ENCODE measurements at places on chromosomes 11 and 22.
A peak's percentile ranks its signal among the peaks of the same experiment; 100 is the strongest.

DNA sequence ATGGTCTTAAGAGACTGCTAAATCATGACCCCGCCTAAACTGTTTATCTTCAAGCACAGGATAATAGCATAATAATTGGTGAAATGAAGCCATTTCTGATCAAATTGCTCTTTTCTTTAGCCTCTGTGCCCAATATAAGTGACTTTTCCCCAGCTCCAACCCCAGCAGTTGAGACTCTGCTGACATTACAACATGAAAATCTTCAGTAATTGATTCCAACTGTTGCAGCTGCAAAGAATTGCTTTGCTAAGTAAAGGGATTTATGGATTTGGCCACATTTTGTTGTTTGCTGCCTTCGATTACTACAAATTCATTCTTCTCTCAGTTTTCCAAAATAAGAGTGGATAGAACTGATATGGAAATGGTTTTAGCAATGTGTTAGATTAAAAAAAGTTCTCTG is 576.7 kb upstream of the LRRC4C start:
- no peak for DNase-seq

DNA sequence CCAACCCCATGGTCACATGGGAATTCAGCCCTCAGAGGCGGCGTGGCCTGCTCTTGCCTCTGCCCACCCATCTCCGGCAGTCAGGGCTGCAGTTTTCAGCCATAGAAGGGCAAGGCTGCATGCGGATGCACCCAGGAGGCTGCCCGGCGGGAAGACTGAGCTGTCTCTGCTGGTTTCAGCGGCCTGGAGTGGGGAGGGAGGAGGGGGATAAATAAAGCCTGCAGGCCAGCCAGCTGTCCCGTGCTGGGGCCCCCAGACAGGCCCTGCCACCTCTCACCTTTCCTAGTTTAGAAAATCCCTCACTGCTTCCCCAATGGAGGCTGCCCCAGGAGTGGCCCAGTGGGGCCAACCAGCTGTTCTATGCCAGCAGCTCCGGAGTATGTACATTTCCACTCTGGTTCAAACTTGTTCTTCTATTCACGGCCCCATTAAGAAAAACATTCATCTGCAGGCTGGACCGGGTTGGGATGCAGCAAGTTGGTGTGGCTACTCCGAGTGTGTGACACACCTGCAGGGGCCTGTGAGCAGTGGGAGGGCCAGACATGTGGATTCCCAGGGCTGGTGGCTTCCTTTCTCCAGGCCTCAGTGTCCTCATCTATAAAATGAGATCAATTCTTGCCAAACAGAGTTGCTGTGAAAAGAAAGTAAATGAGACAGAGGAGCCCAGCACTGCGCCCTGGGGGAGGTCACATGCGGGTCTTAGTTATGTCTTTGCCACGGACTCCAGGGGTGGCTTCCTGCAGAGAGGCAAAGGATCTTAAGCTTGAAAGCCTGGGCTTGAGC is 5.0 kb downstream of the MICALL1 start:
- DNase-seq: no peak

GRCh38 chr11:96314326-96315020 is 28.5 kb downstream of the MAML2 start:
- peak; percentile 59 for DNase-seq

- no peak for DNase-seq
Observed at GRCh38 chr11:68402355-68403031, 58.1 kb upstream of the PPP6R3 start.

DNA sequence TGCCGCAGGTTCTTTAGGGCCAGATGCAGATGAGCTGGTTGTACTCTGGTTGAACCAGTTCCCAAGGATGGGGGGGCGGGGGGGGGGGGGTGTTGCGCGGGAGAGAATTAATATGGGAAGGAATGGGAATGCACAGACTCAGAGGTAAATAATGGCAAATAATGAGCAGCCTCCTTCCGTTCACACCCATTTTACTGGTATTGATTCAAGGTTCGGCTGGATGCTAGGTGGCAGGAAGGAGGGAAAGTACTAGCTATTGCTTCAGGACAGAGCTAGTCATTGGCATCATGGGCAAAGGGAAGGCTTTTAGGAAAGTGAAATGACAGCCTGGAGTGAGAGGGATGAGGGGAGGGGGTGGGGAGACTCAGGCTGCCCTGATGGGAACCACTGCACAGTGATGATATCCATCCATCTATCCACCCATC is at the start of gene VSTM5:
TSS of gene VSTM5 (minus strand) at position 25 of the 425 bp plus-strand sequence. CDS start 116 bp downstream, outside the sequence.
- DNase-seq: no peak

- peak; percentile 43 for DNase-seq
Observed at GRCh38 chr11:4025248-4025966, 69.2 kb upstream of the RRM1 start.

GRCh38 chr11:40100162-40100553 is 1359.3 kb downstream of the LRRC4C start:
- DNase-seq: no peak

- no peak for DNase-seq
Observed at GRCh38 chr11:19283991-19284390, 43.2 kb upstream of the E2F8 start.

GRCh38 chr11:111870113-111870512 is 1.3 kb downstream of the ALG9 start:
- DNase-seq: no peak

GRCh38 chr11:24781288-24781687 is 284.4 kb downstream of the LUZP2 start:
- DNase-seq: no peak

DNA sequence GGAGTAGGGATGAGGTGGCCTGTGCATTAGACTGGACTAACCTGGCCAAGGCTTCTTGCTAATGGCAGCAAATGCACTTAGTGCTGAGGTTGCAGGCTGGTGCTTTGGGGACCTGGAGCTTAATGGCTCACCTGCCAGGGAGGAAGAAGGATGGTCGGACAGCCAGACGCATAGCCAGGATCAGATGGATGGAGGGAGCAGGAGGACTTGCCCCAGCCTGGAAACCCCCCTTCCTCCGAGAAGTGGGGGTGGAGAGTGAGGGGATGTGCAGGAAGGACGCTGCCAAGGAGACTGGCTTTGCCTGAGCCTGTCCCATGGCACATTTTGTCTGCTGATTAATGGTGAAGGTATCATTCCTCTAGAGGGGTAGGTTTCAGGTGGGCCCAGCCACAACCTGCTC is 17.9 kb downstream of the IGLL1 start:
- no peak for DNase-seq

GRCh38 chr22:27463121-27463660 is 338.4 kb downstream of the MN1 start:
- DNase-seq: no peak

DNA sequence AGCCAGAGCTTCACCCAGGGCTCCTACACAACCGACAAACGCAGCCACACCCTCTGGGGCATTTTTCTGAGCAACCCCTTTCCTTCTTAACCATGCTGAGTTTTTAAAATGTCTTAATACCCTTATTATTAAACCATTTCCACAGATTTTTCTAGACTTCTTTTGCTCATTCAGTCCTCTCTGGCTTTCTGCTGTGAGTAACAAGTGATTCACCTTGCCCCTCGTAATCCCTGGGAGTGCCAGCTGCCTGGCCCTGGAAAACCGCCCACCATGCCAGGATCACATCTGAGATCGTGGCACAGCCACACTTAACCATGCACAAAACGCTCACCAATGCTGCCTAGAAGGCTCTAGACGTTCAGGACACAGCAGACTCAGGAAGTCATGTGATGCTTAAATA is 25.4 kb downstream of the YPEL1 start:
- DNase-seq: no peak

- DNase-seq: no peak
Observed at GRCh38 chr11:61106894-61107470, 4.7 kb downstream of the CD5 start.

DNA sequence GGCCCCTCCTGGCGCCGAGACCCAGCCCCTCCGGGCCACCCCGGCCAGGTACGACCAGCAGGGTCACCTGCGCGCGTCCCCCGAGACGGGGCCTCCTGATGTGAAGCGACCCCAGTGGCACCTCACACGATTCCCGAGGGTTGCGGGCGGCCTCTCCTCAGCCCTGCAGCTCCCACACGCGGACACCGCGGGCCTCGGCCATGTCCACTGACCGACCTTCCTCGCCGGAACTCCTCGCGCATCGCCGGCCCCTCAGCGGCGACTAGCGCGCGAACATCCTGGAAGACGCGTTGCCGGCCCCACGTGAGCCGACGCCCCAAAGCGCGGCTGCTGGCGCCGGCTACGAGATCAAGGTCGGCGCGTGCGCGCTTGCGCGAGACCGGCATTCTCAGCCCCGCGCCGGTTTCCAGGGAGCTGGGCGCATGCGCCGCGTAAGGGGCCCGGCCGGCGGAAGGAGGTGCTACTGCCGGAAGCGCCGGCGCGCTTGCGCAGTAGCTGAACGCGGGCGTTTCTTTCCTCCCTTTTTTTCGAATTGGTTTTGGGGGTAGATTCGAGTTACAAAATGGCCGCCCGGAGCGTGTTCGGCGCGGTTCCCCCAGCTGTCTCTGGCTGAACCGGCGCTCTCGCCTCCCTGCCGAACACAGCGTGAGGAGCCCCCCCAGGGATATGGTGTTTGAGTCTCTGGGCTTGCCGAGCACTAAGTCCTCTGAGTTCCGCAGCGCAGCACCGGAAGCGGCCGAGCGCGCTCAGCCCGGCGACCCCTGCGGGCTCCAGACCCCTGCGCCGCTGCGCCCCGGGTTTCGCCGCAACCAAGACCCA is at the start of gene NUP50:
TSS of gene NUP50 (plus strand) at position 475 of the 819 bp plus-strand sequence. CDS start 4,253 bp downstream, outside the sequence.
- peak; percentile 100 for DNase-seq

DNA sequence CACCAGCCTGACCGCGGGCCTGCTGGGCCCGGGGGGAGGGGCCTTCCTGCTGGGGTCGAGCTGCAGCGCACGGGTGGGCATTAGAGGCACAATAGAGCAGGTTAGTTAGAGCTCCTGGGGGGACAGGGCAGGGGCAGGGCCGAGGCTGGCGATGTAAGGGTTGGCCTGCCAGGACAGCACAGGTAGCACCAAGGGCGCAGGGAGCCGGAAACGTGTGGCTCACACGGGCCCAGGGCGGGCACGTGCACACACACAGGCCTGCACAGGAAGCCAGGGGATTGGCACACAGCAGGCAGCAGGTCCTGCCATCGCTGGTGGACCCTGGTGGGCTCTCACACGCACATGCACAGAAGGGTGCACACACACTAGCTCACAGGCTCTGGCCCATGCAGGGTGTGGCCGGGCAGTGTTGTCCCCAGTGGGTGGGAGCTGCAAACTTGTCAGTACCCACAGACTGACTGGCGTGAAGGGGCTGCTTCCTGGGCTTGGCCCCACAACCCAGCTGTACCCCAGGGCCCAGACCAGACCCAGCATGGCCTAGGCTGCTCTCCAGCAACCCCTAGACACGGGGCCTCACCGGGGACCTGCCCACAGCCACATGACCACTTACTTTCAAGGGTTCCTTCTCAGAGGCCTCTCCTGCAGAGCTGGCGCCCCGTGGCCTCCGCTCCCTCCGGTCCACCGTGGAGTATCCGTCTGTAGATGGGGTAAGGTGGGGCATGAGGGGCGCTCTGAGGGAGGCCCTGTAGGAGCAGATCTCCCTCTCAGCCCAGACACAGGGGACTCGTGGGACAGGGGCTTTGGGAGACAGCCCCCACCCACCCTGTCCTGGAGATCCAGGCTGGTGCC is 29.9 kb upstream of the TXNRD2 start:
- DNase-seq: no peak

DNA sequence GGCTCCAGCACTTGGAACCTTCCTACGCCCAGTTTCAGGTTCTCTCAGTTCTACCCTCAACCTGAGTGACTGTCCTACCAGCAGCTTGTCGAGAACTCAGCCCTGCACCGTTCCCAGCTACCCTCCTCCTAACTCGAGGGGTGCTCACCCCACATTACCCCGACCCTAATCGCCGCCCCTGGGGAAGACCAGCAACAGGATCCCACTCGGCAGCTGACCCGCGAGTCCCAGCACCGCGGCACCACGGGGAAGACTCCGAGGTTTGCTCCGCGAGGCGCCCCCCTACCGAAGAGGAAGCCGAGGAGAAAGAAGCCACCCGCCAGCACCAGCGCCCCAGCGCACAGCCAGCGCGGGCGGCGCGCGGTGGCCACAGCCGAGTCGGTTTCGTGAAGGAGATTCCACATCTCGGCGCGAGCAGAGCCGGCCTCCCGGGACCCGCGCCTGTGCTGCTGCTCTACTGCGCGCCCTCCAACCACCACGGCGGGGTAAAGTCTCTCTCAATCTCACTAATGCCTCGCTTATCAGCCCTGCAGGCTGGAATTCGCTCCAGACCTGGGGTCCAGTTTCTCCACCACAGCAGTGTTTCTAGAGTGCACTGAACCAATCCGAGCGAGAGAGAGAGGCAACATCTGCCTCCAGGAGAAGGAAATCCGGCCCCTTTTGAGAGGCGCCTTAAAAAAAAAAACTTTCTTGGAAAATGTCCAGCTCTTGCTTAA is at the start of gene FOLH1:
TSS of gene FOLH1 (minus strand) at position 597 of the 716 bp plus-strand sequence. CDS start at position 404, 193 bp downstream.
- DNase-seq: peak; percentile 26

GRCh38 chr11:96254087-96254486 is 88.9 kb downstream of the MAML2 start:
- peak; percentile 70 for DNase-seq

GRCh38 chr11:46437122-46437689 is 45.6 kb upstream of the CHRM4 start:
- DNase-seq: no peak

- DNase-seq: no peak
Observed at GRCh38 chr22:36981247-36981775, 37.9 kb downstream of the TST start.

- DNase-seq: no peak
Observed at GRCh38 chr22:22425356-22425755, 83.2 kb downstream of the ZNF280B start.

DNA sequence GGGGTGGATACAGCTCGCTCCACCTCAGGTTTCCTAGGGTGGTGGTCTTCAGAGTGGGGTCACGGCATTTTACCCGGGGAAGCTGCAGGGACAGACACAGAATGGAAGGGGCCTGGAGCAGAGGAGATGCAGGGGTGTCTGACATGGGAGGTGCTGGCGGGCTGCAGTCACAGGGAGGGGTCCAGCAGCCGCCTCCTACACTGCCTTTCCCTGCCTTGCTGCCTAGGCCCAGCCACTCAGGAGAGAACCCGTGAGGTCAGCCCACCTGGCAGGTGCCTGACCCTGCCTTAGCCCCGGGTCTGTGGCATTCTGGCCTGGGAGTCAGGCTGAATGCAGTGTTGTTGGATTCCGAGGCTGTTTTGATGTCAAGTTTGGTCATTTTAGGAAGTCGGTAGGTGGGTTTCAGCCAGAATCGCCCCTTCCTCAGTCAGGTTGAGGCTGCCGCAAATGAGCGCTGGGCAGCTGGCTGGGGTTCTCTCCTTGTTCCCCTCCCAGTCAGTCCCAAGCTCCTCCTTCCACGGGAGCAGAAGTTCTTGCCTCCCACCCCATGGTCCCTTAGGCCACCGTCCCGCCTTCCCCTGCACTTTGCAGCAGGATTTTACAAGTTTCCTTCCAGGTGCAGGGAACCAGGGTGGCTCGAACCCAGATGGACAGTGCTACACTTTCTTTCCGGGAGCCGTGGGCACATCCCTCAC is 294.5 kb downstream of the TBC1D22A start:
- DNase-seq: no peak

GRCh38 chr11:111718436-111718835 is 47.8 kb downstream of the PPP2R1B start:
- no peak for DNase-seq

Data from GM03348 (cell line).